ENCODE measurements at places on chromosomes 2 and 18.

DNA sequence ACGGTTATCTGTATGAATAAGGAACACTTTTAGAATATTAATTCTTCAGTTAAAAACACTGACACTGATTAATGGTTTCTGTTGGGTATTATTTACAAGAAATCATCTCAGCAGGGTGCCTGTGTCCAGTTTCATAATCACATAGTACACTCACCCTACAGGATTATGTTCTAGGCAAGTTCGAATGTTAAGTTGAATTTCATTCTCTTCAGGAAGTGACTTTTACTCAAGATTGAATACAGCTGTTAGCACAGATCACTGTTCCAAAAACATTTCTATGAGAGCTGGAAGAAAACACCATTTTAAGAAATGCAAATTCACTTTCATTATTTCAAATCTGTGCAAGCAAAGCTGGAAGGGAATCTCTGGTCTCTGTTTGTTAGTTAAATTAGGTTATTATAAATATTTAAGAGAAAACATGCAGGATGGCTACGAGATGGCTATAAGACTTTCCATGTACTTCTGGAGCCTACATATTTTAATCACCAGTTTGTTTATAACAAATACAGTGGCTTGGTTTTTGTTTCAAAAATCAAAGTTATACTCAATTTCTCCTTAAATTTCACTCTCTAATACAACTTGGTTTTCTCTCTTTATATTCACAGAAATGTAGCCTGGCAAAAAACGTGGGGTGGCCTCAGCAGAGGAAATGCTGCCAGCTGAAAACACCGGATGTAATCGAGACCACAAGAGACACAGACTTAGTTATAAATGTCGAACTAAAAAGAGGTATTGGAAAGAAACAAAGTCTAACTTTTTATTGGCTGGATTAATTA lies 65.8 kb downstream of the RBMS1 start:
- DNase-seq: peak; percentile 71

DNA sequence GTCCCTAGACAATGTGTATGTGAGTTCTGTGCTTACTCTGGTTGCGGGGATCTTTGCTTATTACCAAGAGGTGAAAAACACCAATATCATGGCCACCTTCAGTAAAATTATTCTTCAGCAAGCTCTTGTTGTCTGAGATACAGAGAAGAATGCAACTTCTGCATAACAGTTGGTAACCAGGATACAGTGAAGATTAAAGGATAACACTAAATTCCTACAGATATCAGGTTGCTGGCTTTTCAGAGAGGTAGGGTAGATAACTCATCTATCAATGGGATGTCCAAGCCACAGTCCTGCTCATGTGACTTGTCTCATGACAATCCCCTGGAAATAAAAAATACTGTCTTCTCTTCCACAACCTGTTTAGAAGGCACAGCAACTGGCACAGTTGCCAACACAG lies 308.5 kb downstream of the TNS1 start:
- no peak for DNase-seq

DNA sequence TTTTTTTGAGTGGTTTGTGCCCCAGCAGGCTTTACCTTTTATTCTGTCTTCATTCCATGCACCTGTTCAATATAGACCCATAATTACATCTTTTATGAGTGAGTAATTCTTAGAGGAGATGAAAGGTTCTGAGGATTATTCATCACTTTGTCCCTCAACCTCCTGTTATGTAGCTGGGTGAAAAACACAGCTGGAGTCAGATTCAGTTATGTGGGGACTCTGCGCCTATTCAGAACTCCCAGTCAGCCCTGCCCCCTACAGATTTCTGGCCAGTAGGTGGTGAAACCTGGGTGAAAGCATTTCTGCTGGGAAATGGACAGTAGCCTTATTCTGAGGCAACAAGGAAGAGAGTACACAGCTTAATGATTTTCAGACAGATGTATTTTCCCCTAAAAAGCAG lies 107.8 kb downstream of the MGAT5 start:
- no peak for DNase-seq

DNA sequence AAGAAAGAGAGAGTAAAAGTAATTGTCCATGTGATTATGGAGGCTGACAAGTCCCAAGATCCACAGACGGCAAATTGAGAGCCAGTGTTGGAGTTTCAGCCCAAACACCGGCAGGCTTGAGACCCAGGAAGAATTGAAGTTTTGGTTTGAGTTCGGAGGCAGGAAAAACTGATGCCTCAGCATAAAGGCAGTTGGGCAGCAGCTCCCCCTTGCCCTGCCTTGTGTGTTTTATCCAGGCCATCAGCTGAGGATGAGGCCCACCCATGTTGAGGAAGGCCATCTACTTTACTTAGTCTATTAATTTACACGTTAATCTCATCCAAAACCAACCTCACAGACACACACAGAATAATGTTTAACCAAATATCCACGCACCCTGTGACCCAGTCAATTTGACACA lies 64.6 kb upstream of the SERPINE2 start:
- DNase-seq: no peak

DNA sequence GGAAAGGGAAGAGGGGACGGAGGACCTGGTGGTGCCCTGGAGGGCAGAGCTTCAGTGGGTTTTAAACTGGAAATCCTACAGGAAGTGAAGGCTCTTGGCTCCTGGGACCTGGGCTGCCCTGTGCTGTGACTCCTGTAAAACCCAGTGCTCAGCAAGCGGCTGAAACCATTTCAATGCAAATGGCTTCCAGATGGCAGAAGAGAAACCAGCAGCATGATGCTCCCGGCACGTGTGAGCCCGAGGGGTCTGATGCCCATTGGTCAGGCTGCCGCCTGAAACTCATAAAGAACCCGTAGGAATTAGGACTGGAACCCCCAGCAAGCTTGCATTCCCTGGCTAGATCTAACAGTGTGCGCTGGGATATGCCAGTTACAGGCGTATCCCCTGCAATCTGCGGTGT lies 109.2 kb upstream of the THOC1 start:
- no peak for DNase-seq

- no peak for DNase-seq
Observed at GRCh38 chr2:241882091-241882625, 12.6 kb downstream of the RTP5 start.

DNA sequence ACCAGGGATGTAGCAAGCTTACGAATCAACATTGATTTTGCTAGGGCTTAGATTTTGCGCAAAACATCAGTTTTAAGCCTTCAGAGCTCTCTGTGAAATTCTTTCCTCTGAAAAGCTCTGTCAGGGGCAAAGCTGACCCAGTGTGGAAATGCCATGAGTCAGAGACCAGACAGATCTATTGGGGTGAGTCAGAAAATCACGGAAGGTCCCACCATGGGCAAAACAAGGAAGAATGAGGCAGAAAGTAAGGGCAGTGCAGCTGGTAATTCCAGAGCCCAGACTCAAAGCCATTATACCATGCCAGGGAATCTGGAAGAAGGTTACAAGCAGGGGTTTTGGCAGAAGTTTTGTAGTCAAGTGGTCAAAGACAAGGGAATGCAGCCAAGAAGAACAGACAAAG lies 256.6 kb upstream of the CTAGE1 start:
- no peak for DNase-seq

DNA sequence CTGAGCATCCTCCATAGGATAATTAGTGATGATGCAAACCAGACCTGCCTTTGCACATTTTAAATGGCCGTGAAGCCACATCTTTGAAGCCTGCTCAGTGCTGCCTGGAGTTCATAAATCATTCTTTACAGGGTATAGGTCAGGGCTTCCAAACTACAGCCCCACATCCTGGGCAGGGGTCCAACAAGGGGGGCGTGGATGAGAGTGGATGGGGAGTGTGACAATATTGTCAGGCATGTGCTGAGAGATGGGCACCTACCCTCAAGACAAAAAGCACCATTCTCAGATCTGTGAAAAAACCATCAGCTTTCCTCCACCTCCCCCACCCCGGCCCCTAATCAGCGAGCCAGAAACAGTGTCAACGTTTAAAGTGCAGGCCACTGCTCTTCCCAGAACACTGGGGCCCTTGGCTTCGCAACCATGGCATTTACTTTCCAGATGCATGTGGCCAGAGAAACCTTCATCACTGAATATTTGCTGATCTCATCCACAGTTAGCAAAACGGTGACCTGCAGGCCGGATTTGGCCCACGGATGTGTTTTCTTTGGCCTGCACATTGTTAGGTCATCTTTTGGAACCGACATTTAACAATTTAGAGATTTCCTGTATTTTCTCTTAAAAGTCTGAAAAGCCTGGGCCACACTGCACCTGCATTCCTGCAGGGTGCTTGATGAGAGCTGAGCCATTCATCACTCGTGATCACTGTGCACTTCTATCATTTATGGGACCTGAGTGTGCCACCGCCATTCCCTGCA lies 130.7 kb downstream of the ANKRD44 start:
- no peak for DNase-seq
